ENCODE measurements at places on chromosomes 7 and 10.

- DNase-seq: no peak
Observed at GRCh38 chr7:17021205-17021604, 139.4 kb upstream of the AGR3 start.

DNA sequence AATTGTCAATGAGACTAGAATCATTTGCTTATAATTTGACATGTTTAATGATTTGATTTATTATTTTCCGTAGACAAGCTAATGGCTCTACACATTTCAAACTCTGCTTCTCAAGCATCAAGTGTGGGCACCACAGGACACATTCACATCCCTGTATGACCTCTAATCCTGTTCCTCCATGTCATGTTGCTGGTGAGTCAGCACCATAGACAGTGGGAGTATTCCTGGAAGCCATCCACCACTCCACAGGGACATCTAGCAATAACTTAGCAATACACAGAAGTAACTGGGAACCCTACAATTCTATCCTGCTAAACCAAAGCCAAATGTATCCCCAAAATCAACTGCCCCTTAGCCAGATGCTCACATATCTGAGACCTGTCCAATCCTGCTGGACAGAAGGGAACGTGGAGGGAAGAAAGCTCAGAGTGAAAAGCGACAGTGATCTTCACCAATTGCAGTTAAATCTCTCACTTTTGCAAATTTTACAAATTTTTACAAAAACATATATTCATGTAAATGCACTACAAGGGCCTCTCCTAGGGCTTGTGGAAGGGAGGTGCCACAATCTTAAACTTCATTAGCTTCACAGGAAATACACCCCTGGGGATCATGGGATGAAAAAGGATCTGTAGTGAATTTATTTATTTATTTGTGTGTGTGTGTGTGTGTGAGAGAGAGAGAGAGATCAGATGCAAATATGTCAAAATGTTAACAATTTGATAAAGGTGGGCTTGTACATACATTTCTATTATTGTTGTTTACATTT lies 126.5 kb downstream of the GFRA1 start:
- DNase-seq: no peak

GRCh38 chr10:1149793-1150637 lies 93.8 kb downstream of the WDR37 start:
- DNase-seq: no peak

- no peak for DNase-seq
Observed at GRCh38 chr7:82699773-82700186, 256.2 kb upstream of the CACNA2D1 start.

GRCh38 chr10:61606959-61607907 lies 55.5 kb upstream of the CABCOCO1 start:
- DNase-seq: no peak

GRCh38 chr7:15487896-15488295 lies 73.9 kb downstream of the AGMO start:
- DNase-seq: no peak

DNA sequence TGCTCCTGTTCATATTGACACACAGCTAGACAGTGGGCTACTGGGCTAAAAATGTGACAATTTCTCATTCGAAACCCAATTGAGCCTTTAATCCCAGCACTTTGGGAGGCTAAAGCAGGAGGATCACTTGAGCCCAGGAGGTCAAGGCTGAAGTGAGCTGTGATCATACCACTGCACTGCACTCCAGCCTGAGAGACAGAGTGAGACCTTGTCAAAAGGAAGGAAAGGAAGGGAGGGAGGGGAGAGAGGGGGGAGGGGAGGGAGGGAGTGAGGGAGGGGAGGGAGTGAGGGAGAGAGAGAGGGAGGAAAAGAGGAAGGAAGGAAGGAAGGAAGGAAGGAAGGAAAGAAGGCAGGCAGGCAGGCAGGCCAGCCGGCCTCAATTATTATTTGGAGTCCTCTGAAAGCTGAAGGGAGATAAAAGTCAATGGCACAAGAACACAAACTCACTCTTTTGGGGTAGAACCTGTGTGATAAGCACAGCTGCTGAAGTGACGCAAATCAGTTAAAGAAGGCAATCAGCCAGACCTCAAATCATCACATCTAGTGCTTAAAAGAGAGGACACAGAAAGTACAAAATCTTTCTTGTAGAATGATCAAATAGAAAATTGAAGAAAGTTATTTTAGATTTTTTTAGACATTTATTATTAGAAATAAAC lies 98.1 kb downstream of the CCDC71L start:
- no peak for DNase-seq

- no peak for DNase-seq
Observed at GRCh38 chr10:30940256-30940655, 91.4 kb downstream of the ZNF438 start.

GRCh38 chr10:46551701-46552525 lies 4.5 kb downstream of the GPRIN2 start:
- DNase-seq: no peak

DNA sequence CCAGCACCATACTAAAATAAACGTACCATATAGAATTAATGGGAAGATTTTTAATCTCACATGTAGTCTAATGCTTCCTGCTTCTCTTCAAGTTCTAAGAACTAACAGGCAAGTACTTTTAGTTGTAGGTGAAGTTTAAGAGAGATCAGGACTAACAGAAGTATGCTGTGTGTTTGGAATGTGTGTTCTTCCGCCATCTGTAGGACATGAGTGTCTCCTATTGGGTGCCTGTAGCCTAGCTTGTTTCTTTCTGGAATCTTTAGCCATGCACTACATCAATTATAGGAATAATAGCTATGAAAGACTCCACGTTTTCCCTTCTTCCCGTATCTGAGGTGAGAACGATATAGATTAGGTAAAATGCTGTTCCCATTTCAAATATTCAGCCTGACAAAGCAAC lies 140.2 kb upstream of the AHR start:
- DNase-seq: no peak

DNA sequence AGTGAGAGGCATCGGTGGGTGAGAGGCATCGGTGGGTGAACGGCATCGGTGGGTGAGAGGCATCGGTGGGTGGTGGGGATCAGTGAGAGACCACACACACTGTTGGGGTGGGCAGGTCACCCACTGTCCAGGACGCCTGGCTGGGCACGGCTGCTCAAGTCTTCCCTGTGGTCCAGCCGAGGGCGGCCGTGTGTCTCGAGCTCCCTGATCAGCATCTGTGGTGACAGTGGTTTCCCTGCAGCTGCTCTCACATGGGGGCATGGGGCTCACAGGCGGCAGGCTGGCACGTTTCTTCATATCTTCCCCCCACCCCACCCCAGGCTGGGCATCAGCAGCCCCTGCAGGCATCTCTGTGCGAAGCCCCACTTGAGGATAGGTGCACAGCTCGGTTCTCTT lies 78.2 kb downstream of the NKX6-2 start:
- DNase-seq: no peak

DNA sequence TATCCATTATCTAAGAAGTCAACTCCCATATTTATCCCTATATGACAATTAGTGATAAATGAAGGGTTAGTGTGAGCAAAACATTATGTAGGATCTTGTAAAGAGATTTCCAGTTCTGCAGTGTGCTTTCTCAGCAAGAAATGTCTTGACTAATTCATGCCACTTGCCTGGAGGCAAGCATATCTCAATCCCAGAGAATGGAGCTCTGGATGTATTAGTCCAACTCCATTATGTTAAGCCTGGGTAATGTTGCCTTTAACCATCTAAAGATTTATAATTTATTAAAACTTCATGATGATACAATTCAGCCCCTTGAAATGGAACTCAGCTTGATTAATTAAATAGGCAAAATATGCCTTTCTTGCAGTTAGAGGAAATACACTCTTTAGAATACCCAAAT lies 1079.9 kb upstream of the LRRTM3 start:
- DNase-seq: no peak

- DNase-seq: no peak
Observed at GRCh38 chr7:13448243-13448642, 541.2 kb downstream of the ETV1 start.

- DNase-seq: no peak
Observed at GRCh38 chr7:26627221-26627620, 237.2 kb downstream of the SKAP2 start.

GRCh38 chr10:46550076-46550790 lies 6.2 kb downstream of the GPRIN2 start:
- DNase-seq: no peak

GRCh38 chr7:27091941-27092818 lies 3.6 kb downstream of the HOXA1 start:
- no peak for DNase-seq

- DNase-seq: no peak
Observed at GRCh38 chr10:26044141-26044749, 110.2 kb downstream of the MYO3A start.

- no peak for DNase-seq
Observed at GRCh38 chr7:84022684-84023308, 171.8 kb downstream of the SEMA3A start.

GRCh38 chr7:144503215-144503614 lies 99.7 kb upstream of the NOBOX start:
- DNase-seq: no peak

DNA sequence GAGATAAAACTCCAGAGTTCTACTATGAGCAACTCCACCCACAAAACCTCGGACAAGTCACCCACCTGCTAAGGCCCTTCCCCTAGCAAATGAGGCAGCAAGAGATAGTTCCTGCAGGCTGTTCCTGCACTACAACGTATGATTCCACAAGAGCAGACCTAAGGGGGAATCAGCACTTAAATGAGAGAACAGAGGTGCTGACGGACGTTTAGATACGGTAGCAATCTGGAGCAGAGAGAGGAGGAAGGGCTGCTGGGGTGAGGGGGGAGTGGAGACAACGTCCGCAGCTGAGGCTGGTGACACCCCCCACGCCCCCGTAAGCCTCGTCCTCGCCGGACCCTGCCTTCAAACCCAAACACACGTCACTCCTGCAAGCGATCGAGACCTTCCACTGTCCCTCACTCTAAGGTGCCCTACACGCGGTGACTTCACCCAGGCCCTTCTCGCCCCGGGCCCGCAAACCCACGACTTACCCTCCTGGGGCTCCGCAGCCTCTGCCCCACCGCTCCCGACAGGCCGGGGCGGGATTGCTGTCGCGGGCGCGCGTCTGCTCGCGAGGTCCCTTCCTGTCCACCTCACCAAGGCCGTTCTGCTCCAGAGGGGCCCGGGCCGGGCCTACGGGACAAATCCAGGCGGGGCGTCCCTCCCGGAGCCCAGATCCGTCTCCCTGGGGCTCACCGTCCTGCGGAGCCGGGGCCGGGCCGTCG lies 635 bp downstream of the ZNF12 start:
- DNase-seq: peak; percentile 15

DNA sequence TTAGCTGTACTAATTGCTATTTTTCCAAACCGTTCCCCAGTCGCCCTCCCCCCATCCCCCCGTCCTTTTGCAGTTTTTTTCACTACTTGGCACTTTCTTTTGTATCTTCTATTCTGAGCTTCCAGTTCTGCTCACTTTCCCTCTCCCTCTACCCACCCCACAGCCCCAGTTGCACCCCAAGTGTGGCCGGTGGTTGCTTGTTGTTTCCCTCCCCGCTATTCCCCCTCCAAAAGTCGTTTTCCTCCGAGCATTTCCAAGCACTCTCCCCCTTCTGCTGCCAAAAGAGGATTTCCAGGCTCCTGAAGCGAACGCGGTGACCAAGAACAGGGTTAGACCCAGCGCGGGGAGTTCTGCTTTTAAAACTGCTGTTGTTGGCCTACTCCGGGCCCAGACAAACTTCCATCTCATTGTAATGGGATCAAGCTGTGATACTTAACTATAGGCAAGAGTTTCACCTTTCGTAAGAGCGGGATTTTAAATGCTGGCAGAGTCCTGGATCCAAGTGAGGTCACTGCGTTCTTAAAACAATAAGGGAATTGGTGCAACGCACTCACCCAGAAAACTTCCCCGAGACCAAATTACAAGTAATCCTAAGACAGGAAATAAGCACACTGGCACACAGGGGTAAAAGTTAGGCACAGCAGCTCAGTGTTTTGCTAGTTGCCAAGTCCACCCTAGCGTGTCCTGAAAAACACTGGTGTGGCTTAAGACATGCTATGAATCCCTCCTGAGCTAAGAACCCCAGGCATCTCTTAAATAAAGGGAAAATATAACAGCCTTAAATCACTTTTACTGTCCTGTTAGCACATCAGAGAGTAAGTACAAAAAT lies 1.5 kb upstream of the RGS10 start:
- DNase-seq: no peak

DNA sequence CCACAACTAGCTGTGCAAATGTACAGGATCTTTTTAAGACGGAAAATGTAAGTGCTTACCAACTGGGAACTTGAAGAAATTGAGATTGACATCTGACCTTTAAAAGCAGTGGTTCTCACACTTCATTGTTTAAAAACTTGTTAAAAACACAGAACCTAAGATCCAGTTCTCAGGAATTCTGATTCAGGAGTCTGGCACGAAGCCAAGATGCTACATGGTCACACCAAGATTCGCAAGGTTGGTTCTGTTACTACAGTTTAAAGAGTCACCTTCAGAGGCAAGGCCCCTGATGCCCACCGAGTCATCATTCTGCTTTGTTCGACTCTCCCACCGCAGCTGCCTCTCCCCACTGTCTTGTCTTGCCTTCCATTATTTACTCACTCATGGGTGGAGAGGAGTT lies 113.3 kb downstream of the GLI3 start:
- DNase-seq: no peak

DNA sequence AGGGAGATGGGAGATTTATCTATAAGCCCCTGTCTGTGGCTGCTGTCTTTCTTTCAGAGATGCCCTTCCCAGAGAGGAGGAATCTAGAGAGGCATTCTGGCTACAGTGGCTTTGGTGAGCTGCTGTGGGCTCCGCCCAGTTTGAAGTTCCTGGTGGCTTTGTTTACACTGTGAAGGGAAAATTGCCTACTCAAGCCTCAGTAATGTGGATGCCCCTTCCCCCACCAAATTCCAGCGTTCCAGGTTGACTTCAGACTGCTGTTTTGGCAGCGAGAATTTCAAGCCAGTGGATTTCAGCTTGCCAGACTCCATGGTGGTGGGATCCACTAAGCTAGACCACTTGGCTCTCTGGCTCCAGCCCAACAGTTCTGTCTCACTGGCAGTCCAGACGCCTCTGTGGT lies 951.6 kb downstream of the CCSER2 start:
- no peak for DNase-seq

DNA sequence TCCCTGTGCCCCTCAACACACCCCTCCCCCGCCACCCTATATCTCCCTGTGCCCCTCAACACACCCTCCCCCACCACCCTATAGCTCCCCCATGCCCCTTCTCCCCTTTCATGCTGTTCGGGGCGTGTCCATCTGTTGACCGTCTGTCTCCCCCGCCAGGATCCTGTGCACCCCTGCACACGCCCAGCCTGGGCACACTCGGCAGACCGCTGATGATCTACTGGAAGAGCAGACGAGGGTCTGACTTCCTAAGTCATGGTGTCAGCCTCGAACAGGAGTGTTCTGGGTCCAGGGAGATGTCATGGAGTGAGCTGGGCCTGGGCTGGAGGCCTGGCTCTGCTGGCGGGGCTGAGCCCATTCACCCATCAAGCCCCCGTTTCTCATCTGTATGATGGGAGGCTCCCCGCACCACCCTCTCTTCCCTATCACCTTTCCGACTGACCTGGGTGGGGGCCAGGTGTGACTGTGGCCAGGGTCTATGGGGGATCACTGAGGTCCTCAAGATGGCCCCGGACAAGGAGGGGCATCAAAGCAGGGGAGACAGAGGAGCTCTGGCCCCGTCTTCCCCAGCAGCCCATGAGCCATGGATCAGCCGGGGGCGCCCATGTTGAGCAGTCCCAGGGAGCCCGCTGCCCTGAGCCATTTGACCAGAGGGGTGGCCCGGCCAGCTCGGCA lies 48.3 kb downstream of the PDGFA start:
- no peak for DNase-seq

Data from stimulated activated naive CD4-positive, alpha-beta T cell treated with Interleukin-2 at 50 U/mL for 16 hours (primary cell).